ENCODE measurements at places on chromosomes 5 and 9. TPM values are rescaled to one million over a fixed set of nuclear protein-coding genes. Genes with fewer than 3 reads are reported as not detected.

DNA sequence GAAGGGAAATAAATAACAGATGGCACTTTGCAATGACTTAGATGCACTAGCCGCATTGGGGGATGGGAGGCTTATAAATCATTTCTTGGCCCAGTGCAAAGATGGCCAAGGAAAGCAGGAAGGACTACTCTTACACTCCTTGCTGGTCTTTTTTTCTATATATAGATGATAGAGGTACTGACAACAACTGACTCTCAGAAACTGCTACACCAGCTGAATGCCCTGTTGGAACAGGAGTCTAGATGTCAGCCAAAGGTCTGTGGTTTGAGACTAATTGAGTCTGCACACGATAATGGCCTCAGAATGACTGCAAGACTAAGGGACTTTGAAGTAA is 1.7 kb downstream of the CCNG1 start:
- no peak for DNase-seq
- peak overlapping the region; percentile 95 for H3K4me3 ChIP-seq
- no peaks in the 10 kb centered on the region for H3K36me3 ChIP-seq
- peaks cover 24% of the 10 kb centered on the region for H3K4me1 ChIP-seq

- H3K4me3 ChIP-seq: no peak overlapping the region
- H3K4me1 ChIP-seq: no peaks in the 10 kb centered on the region
- H3K36me3 ChIP-seq: no peaks in the 10 kb centered on the region
- DNase-seq: no peak
These were observed 643.6 kb downstream of the ACTL7B start for GRCh38 chr9:108212184-108212583.

DNA sequence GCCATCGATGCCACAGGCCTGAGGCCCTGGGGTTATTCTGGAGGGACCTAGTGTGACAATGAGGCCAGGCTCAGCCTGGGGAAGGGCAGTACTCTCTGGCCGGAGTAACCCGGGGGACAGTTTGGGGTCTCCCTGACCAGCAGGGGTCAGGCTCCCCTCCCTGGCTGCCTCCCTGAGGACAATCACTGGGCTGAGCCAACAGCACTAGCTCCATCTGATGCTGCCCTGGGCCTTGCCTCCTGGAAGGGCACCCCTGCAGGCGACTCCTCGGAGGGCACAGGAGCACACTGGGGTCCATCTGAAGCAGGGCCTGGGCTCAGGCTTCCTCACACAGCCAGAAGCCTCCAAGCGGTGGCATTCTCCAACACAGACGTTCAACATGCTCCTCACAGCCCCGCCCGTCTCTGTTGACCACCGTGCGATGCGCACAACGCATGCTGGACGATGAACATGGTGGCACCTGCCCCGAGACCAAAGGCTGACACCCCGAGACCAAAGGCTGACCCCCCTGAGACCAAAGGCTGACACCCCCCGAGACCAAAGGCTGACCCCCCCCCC is 68.3 kb downstream of the ADAMTS2 start:
- no peaks in the 10 kb centered on the region for H3K36me3 ChIP-seq
- peaks cover 14% of the 10 kb centered on the region for H3K4me1 ChIP-seq
- H3K27me3 ChIP-seq: no peaks in the 10 kb centered on the region

- DNase-seq: no peak
- H3K27me3 ChIP-seq: no peaks in the 10 kb centered on the region
- H3K36me3 ChIP-seq: no peaks in the 10 kb centered on the region
- H3K4me3 ChIP-seq: no peak overlapping the region
These were observed 19.7 kb upstream of the TBCA start for GRCh38 chr5:77795846-77796245.

- H3K27ac ChIP-seq: no peak overlapping the region
- H3K4me1 ChIP-seq: no peaks in the 10 kb centered on the region
- no peaks in the 10 kb centered on the region for H3K36me3 ChIP-seq
These were observed 13.2 kb downstream of the SPINK1 start for GRCh38 chr5:147818290-147818689.

- H3K27me3 ChIP-seq: no peaks in the 10 kb centered on the region
- no peaks in the 10 kb centered on the region for H3K36me3 ChIP-seq
- no peak overlapping the region for H3K4me3 ChIP-seq
- no peak overlapping the region for H3K27ac ChIP-seq
These were observed 56.8 kb downstream of the PTPN3 start for GRCh38 chr9:109441296-109441695.

- H3K4me3 ChIP-seq: peak within 1 kb of the TSS; percentile 55
- H3K27ac ChIP-seq: peak within 1 kb of the TSS; percentile 10
- DNase-seq: peak; percentile 94
- no peaks in the 10 kb centered on the region for H3K36me3 ChIP-seq
These were observed at the start of gene KCNN2 for GRCh38 chr5:114361724-114362196. TSS of gene KCNN2 (plus strand) at chr5:114362070. CDS start at chr5:114362140, 70 bp downstream.

CA9 gene
- 36.8 TPM for total RNA-seq

DNA sequence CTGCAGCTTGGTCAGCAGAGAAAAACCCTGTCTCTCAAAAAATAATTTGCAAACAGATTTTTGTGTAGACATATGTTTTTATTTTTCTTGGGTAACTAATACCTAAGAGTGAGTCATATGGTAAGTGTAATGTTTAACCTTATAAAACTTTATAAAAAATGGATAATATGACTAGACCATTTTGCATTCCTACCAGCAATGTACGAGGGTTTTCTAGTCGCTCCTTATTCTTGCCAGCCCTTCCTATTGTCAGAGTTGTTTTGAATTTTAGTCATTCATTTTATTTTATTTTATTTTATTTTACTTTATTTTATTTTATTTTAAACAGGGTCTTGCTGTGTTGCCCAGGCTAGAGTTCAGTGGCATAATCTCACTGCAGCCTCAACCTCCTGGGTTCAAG is 37.8 kb downstream of the RABGAP1 start:
- no peak overlapping the region for H3K4me3 ChIP-seq
- peaks cover 4% of the 10 kb centered on the region for H3K4me1 ChIP-seq
- H3K36me3 ChIP-seq: no peaks in the 10 kb centered on the region

GRCh38 chr5:140443-140829 is 48.5 kb downstream of the PLEKHG4B start:
- no peak overlapping the region for H3K27ac ChIP-seq
- no peak for DNase-seq

C5 gene
- total RNA-seq: 5.1 TPM

C5orf63 gene
- 17.8 TPM for total RNA-seq

GRCh38 chr9:36504156-36504555 is 68.5 kb upstream of the MELK start:
- H3K4me3 ChIP-seq: no peak overlapping the region
- no peaks in the 10 kb centered on the region for H3K36me3 ChIP-seq
- H3K27me3 ChIP-seq: no peaks in the 10 kb centered on the region
- no peak for DNase-seq
- no peak overlapping the region for H3K27ac ChIP-seq

GABRA1 gene
- total RNA-seq: 0.12 TPM

OCLN gene
- total RNA-seq: 14.9 TPM

GRCh38 chr9:37215830-37216229 is 95.5 kb downstream of the ZCCHC7 start:
- H3K27me3 ChIP-seq: no peaks in the 10 kb centered on the region
- DNase-seq: no peak
- no peaks in the 10 kb centered on the region for H3K36me3 ChIP-seq
- H3K4me1 ChIP-seq: no peaks in the 10 kb centered on the region
- no peak overlapping the region for H3K4me3 ChIP-seq

FREM1 gene
- 5.7 TPM for total RNA-seq

GRCh38 chr9:131732636-131733289 is 7.1 kb downstream of the RAPGEF1 start:
- no peak for DNase-seq
- no peak overlapping the region for H3K4me3 ChIP-seq
- peaks cover 16% of the 10 kb centered on the region for H3K4me1 ChIP-seq
- no peaks in the 10 kb centered on the region for H3K27me3 ChIP-seq
- H3K27ac ChIP-seq: no peak overlapping the region
- H3K36me3 ChIP-seq: no peaks in the 10 kb centered on the region

DNA sequence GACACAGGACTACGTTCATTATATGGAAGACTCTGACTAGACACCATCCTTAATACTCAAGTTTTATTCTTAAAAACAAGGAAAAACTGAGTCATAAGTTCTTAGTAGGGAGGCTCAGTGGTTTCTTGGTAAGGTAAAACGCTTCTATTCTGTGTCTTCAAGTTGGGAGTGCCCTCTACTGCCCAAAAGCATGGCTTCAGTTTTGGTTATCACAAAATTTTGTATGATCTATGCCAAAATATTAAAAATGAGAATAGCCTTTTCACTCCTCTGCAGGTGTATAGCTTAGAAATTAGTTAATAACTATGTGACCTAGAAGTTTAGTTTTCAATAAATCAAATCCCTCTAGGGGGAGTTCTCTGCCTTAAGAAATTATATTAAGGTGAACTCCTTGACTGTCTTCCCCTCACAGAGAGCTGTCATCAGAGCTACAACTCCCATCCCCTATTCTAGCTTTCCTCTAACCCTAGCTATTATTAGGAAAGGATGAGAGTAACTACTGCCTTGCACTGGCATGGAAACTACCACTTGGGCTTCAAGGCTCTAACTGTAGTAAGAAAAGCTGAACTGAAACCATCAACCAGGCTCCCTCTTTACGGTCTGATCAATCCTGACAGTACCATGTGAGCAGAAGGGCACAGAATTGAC is 189.7 kb downstream of the GNAQ start:
- DNase-seq: no peak
- no peak overlapping the region for H3K27ac ChIP-seq
- H3K27me3 ChIP-seq: no peaks in the 10 kb centered on the region

DNA sequence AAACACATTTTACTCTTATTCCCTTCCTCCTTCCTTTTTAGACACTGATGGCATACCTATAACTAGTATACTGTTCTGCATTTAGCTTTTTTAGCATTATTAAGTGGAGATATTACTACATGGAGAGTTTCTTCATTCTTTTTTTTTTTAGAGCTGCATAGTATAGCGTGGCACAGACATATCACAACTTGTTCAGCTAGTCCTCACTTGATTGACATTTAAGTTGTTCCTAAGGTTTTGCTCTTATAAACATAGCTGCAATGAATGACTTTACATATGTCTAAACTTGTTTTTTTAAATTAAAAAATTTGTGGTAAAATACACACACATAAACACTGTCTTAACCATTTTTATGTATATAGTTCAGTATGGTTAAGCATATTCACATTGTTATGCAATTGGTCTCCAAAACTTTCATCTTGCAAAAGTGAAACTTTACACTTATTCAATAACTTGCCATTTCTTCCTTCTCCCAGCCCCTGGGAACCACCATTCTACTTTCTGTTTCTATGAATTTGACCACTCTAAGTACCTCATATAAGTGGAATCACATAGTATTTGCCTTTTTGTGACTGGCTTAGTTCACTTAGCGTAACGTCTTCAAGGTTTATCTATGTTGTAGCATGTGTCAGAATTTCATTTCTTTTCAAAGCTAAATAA is 48.7 kb downstream of the ANKDD1B start:
- H3K36me3 ChIP-seq: no peaks in the 10 kb centered on the region
- H3K4me3 ChIP-seq: no peak overlapping the region
- H3K27ac ChIP-seq: no peak overlapping the region
- H3K27me3 ChIP-seq: no peaks in the 10 kb centered on the region

LCN10 gene
- 11.7 TPM for total RNA-seq

DNA sequence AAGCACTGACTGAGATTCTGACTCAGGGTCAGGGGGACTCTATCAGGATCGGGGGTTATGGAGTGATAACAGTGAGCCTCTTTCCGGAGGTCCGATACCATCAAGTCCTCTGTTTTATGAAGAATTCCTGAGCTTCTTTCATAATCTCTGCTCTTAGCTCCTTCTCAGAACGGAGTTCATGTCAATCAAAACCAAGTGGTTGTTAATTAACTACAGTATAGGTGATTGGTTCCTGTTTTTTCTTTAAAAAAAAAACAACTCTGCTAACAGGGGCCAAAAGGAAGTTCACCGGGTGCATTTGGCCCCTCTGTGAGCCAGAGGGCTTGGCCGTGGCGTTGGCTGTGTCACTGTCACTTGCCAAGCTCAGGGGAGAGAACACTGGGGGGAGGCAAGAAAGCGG is 4.0 kb downstream of the GFI1B start:
- DNase-seq: no peak
- no peak overlapping the region for H3K4me3 ChIP-seq
- H3K27ac ChIP-seq: no peak overlapping the region
- H3K27me3 ChIP-seq: no peaks in the 10 kb centered on the region

TMEM203 gene
- total RNA-seq: 48.0 TPM

DNA sequence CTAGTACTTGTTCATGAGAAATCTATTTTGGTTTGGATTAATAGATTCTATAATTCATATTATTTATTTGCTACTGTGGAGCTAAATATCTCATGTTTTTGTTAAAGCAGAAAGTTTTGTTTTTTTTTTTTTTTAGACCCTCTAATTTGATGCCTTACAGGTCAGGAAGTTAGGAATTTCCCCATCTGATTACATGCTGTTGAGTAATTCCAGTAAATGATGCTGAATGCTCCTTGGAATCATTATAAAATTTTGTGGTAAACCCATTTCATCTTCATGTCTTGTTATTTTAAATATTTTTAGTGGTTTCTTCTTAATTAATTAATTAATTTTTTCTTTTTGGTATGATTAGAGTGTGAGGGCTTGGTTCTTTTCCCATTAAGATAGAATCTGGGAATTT is 35.6 kb downstream of the NNT start:
- H3K4me3 ChIP-seq: no peak overlapping the region
- H3K4me1 ChIP-seq: no peaks in the 10 kb centered on the region
- no peaks in the 10 kb centered on the region for H3K36me3 ChIP-seq
- H3K27me3 ChIP-seq: no peaks in the 10 kb centered on the region
- H3K27ac ChIP-seq: no peak overlapping the region

GRCh38 chr9:107813287-107813686 is 323.7 kb upstream of the KLF4 start:
- peaks cover 3% of the 10 kb centered on the region for H3K4me1 ChIP-seq
- no peaks in the 10 kb centered on the region for H3K36me3 ChIP-seq
- no peak for DNase-seq
- no peak overlapping the region for H3K4me3 ChIP-seq

DNA sequence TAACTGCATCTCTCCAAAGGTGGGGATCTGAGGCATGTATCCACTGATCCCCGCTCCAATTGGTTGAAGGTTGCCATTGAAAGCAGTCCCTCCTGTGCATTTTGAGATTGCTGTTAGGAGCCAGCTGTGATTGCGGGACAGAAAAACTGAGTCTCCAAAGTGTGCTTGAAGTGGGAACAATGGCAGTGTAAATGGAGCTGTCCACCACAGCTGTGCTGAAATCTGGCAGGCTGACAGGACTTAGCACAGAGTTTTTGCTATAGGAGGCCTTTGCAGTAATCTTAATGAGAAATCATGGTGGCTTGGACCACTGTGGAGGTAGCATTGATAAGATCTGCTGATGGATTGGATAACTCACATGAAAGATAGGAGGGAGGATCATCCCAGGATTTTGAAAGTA is 3.3 kb downstream of the RNF20 start:
- no peak for DNase-seq
- H3K27ac ChIP-seq: no peak overlapping the region
- H3K27me3 ChIP-seq: no peaks in the 10 kb centered on the region
- peaks cover 12% of the 10 kb centered on the region for H3K4me1 ChIP-seq
- H3K4me3 ChIP-seq: no peak overlapping the region

- no peaks in the 10 kb centered on the region for H3K27me3 ChIP-seq
- H3K4me3 ChIP-seq: no peak overlapping the region
- H3K27ac ChIP-seq: no peak overlapping the region
- no peaks in the 10 kb centered on the region for H3K36me3 ChIP-seq
- no peak for DNase-seq
These were observed 61.2 kb downstream of the F2RL2 start for GRCh38 chr5:76561959-76562358.

- peaks cover 22% of the 10 kb centered on the region for H3K4me1 ChIP-seq
- no peaks in the 10 kb centered on the region for H3K36me3 ChIP-seq
These were observed 4.2 kb downstream of the ARID3C start for GRCh38 chr9:34624475-34625185.

SLC36A2 gene
- 0.47 TPM for total RNA-seq
